Left colon (tissue), 2 donors: ENCODE measurements at places on chromosomes 5 and 9. TPM values are rescaled to one million over a fixed set of nuclear protein-coding genes. Genes with fewer than 3 reads are reported as not detected.

- no peak for DNase-seq
These were observed 45.4 kb downstream of the JADE2 start for GRCh38 chr5:134570886-134571285.

DNA sequence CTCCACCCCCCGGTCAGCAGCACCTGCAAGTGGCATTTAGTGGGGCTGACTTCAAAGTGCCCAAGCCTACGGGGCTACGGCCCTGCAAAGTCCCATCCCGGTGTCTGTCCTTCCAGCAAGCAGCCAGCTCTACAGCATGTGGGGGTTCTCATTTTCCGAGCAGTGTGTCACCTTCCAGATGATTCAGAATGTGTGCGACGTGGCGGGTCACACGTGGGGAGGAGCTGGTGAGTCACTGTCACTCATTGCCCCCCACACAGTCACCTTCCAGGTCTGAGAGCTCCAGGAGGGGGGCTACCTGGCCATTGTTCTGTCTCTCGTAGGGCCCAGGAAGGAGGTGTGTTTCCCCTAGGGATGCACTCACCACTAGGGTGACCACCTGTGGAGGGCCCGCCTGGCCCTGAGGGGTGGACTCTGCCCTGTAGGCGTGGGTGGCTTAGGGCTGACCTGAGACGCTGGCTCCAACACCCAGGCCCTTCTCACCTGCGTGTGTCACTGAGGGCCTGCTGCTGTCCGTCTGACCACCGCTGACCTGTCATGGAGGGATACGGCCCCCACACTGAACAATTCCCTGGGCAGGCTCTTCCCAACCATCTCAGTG, 70.2 kb downstream of the SEMA4D start:
- no peak for DNase-seq

DNA sequence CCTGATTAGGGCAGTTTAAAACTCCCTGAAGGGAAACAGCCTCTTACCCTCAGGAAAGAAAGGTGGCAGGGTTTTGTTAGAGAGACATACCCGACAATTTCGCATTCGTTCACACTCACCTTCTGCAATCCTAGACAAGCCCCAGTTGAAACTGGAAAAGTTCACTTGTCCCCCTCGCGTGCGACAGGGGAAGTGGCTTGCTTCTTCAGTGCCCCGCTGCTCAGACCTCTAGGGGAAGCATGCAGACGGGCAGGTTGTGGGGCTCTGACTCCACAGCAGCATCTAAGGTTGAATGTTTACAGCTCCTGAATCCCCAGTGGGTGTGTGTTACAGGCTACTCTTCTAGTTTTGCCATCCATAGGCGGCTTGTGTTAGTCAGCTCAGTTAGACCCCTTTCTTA, 575.7 kb upstream of the ACO1 start:
- DNase-seq = no peak

DNA sequence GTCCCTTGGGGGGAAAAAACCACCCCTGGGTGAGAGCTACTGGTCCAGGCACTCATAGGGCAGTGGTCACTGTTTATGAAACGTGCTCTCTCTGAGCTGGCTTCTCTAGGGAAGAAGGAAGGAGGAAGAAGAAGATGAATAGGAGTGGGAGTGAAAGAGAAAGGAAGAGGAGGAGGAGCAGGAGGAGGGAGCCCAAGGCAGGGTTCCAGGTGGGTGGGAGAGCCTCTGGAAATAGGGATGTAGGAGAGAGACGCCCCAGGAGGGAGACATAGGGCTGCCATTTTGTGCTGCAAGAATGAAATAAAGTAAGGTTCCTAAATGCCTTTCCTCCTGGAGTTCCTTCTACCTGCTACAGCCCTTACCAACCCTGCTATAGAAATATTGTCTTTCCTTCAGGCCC, 65.7 kb downstream of the PCDH1 start:
- no peak for DNase-seq

DNA sequence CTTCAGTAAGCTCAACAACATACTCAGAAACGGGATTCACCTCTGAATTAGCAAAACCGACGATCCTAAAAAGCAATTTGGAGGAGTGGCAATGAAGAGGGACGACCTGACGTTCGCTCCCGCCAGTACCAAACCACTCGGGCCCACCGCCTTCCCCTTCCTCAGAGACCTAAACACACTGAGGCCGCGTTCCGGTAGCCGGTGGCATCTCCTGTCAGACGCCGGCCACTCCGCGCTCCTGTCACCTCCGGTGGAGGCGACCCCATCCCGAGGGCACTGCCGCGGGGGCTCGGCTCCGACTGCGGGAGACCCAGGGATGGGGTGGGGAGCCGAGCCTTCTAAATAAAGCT, 617 bp downstream of the PPP6C start:
- DNase-seq = peak; percentile 35

DNA sequence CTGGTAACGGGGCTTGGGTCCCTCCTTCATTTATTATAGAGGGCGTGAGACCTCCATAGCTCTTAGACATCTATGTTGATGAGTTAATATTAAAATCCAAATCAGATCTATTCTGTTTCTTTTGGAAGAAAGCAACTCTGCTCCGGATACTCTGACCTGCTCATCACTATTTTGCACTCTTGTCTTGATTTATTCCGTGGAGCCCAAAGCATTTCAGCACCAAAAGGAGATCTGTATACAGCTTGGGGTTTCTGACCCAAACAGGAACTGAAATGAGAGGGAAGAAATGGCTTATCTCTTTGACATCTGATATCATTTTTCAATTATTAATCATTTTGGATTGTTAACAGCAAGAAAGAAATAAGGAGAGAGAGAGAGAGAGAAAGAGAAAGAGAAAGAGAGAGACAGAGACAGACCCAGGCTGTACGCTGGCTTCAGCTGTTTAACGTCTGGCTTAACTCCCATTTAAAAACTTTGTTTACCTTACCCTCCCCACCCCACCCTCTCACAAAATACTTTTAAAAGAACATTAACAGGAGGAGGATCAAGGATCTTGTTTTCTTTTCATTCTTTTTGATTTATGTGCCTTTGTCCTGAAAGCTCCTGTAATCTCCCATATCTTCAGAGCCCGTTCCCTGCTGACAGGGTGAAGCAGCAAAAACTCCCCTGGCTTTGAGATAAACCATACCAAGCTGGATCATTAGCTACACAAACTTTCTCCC, 231.4 kb upstream of the TUT7 start:
- no peak for DNase-seq

GRCh38 chr5:30149526-30149925, 1044.0 kb upstream of the CDH6 start:
- no peak for DNase-seq

Gene SPATA9
- total RNA-seq = 0.31 TPM

Gene CCNO
- 1.4 TPM for total RNA-seq
